ENCODE measurements at places on chromosomes 12 and 14. TPM values are rescaled to one million over a fixed set of nuclear protein-coding genes. Genes with fewer than 3 reads are reported as not detected.

Gene CLEC4A
- total RNA-seq, result 0.18 TPM

Gene FITM1
- not detected for total RNA-seq

Gene SCN8A
- 38.6 TPM for total RNA-seq

Gene FLRT2
- total RNA-seq, result 87.9 TPM

Gene TAS2R7
- total RNA-seq, result not detected

Gene DERA
- total RNA-seq, result 31.5 TPM

Gene LALBA
- total RNA-seq, result not detected

Gene CLEC6A
- total RNA-seq, result not detected

Gene IAPP
- not detected for total RNA-seq

Measured in smooth muscle cell of the umbilical artery (primary cell).